Osteocyte (in vitro differentiated cells): ENCODE measurements at places on chromosomes 12 and 14.

GRCh38 chr12:120229071-120229486 is 28.2 kb upstream of the RPLP0 start:
- no peak for DNase-seq
- H3K36me3 ChIP-seq, result no peaks in the 10 kb centered on the region
- peak overlapping the region; percentile 78 for H3K27ac ChIP-seq

GRCh38 chr12:90262251-90262650 is 553.6 kb upstream of the ATP2B1 start:
- H3K36me3 ChIP-seq, result no peaks in the 10 kb centered on the region
- no peak overlapping the region for H3K4me3 ChIP-seq
- H3K27me3 ChIP-seq, result no peaks in the 10 kb centered on the region
- peaks cover 32% of the 10 kb centered on the region for H3K4me1 ChIP-seq
- H3K27ac ChIP-seq, result peak overlapping the region; percentile 45

GRCh38 chr14:33993246-33993645 is 42.4 kb upstream of the EGLN3 start:
- H3K27ac ChIP-seq, result no peak overlapping the region
- DNase-seq, result no peak
- H3K4me3 ChIP-seq, result no peak overlapping the region
- H3K36me3 ChIP-seq, result no peaks in the 10 kb centered on the region
- peaks cover 2% of the 10 kb centered on the region for H3K27me3 ChIP-seq

- no peak overlapping the region for H3K27ac ChIP-seq
- DNase-seq, result no peak
- H3K36me3 ChIP-seq, result no peaks in the 10 kb centered on the region
- H3K4me1 ChIP-seq, result peaks cover 49% of the 10 kb centered on the region
- H3K4me3 ChIP-seq, result peak overlapping the region; percentile 66
Observed at GRCh38 chr12:51868821-51869495, 18.9 kb upstream of the ANKRD33 start.

DNA sequence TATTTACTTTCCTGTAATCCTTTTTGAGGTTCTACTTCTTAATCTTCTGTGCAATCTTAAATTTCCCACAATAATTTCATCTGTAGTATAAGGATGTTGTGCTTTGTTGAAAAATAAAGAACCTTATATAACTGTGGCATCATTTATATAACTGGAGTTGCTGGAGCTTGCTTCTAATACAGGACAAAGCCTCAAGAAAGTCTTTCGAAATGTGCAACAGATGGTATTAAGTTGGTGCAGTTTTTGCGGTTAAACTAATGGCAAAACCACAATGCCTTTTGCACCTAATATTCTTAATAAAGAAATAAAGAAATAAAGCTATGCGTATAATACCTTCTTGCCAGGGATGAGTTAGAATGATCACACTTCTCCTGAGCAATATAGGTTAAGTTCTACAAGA is 180.0 kb downstream of the KITLG start:
- H3K36me3 ChIP-seq, result no peaks in the 10 kb centered on the region
- H3K27me3 ChIP-seq, result no peaks in the 10 kb centered on the region
- H3K27ac ChIP-seq, result no peak overlapping the region
- H3K4me3 ChIP-seq, result no peak overlapping the region

- H3K4me1 ChIP-seq, result peaks cover 5% of the 10 kb centered on the region
- peaks cover 70% of the 10 kb centered on the region for H3K27me3 ChIP-seq
- H3K36me3 ChIP-seq, result no peaks in the 10 kb centered on the region
- no peak overlapping the region for H3K27ac ChIP-seq
Observed at GRCh38 chr12:54463034-54463433, 10.4 kb downstream of the GTSF1 start.

DNA sequence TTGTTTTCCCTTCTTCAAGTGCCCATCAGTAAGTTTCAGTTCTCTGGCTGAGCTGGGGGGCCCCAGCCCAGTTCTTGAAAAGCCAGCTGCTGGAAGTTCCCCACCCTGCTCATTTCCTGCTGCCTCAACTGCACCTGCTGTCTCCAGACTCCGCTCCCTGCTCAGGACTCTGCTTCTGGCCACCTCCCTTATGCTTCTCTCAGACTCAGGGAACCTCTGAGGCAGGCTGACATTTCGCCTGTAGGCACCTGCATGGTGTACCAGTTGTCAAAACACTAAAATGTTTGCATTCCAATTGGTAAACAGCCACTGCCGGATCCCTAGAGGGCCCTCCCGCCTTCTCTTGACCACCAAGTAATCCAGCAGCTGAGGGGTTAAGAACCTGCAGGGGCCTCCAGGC is 136.5 kb upstream of the VRK1 start:
- no peak overlapping the region for H3K4me3 ChIP-seq
- no peaks in the 10 kb centered on the region for H3K4me1 ChIP-seq
- DNase-seq, result no peak

- H3K27me3 ChIP-seq, result no peaks in the 10 kb centered on the region
- peaks cover 72% of the 10 kb centered on the region for H3K4me1 ChIP-seq
- peaks cover 2% of the 10 kb centered on the region for H3K36me3 ChIP-seq
- H3K4me3 ChIP-seq, result no peak overlapping the region
- H3K27ac ChIP-seq, result peak overlapping the region; percentile 75
Observed at GRCh38 chr14:64509036-64509435, 4.5 kb downstream of the ZBTB1 start.

GRCh38 chr14:87434680-87435079 is 558.3 kb downstream of the GALC start:
- H3K36me3 ChIP-seq, result no peaks in the 10 kb centered on the region
- no peaks in the 10 kb centered on the region for H3K4me1 ChIP-seq
- no peak overlapping the region for H3K4me3 ChIP-seq
- H3K27me3 ChIP-seq, result no peaks in the 10 kb centered on the region
- DNase-seq, result no peak

- no peak for DNase-seq
- peak overlapping the region; percentile 34 for H3K27ac ChIP-seq
- H3K27me3 ChIP-seq, result no peaks in the 10 kb centered on the region
Observed at GRCh38 chr12:51390891-51391282, 319 bp downstream of the GALNT6 start.

GRCh38 chr12:108079721-108080120 is 49.4 kb upstream of the WSCD2 start:
- no peaks in the 10 kb centered on the region for H3K4me1 ChIP-seq
- no peaks in the 10 kb centered on the region for H3K36me3 ChIP-seq
- no peak overlapping the region for H3K4me3 ChIP-seq
- no peak for DNase-seq

GRCh38 chr12:50518090-50518489 is 13.3 kb downstream of the DIP2B start:
- no peaks in the 10 kb centered on the region for H3K36me3 ChIP-seq
- H3K27me3 ChIP-seq, result no peaks in the 10 kb centered on the region
- no peak overlapping the region for H3K27ac ChIP-seq
- peaks cover 18% of the 10 kb centered on the region for H3K4me1 ChIP-seq
- H3K4me3 ChIP-seq, result no peak overlapping the region

DNA sequence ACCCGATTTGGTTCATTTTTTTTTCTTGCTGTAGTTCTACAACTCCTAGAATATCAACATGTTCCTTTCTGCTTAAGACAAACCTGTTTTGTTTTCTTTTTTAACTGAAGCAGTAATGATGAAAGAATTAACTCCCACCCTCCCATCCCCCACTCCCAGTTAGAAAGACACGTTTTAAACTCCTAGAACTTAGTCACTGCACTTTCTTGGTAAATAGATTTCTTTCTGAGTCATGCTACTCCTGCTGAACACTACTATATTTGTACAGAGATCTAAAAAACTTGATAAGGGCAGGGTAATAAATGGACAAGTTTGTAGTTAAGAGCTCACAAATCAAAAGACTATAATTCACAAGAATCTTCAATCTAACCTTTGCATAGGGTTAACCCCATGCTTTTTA is 118.9 kb upstream of the PTPRB start:
- no peak overlapping the region for H3K27ac ChIP-seq
- no peaks in the 10 kb centered on the region for H3K36me3 ChIP-seq
- DNase-seq, result no peak
- no peaks in the 10 kb centered on the region for H3K4me1 ChIP-seq
- H3K27me3 ChIP-seq, result peaks cover 31% of the 10 kb centered on the region

DNA sequence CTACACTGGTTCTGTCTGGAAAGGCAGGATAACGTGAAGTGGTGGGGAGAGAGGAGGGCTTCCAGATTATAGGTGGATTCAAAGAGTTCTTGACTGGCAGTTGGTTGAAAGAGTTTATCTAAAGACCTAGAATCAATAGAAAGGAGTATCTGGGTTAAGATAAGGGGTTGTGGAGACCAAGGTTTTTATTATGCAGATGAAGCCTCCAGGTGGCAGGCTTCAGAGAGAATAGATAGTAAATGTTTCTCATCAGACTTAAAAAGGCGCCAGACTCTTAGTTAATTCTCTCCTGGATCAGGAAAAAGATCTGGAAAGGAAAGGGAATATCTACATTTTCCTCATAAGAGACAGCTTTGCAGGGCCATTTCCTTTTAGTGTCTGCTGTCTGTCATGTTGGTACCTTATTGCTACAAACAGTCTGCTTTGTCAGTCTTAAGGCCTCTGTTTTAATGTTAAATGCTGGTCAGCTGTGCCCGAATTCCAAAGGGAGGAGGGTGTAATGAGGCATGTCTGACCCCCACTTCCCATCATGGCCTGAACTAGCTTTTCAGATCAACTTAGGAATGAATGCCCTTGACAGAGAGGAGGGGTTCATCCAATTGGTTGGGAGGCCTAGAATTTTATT is 401.3 kb downstream of the FUT8 start:
- H3K27ac ChIP-seq, result no peak overlapping the region
- H3K4me1 ChIP-seq, result no peaks in the 10 kb centered on the region
- no peak for DNase-seq
- peaks cover 5% of the 10 kb centered on the region for H3K27me3 ChIP-seq
- H3K4me3 ChIP-seq, result no peak overlapping the region
- H3K36me3 ChIP-seq, result no peaks in the 10 kb centered on the region

GRCh38 chr12:5000204-5000603 is 43.5 kb upstream of the KCNA5 start:
- DNase-seq, result no peak
- H3K4me3 ChIP-seq, result no peak overlapping the region

DNA sequence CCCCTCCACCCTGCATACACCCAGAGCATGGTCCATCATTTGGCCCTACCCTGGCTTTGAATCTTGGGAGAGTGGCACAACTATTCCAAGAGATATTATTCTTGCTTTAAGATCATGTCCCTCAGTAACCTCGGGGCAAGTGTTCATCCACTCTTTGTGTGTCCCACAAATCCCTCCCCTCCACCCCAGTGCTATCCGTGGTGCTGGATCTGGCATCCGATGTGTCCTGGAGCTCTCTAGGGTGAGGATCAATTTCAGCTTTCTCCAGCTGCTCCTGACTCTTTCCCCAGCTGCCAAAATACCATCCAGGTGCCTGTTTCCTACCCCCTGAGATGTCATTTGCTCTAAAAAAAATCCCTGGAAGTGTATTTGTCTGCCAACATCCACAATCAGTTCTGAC is 64.8 kb upstream of the CMKLR1 start:
- no peaks in the 10 kb centered on the region for H3K36me3 ChIP-seq
- no peak for DNase-seq
- peaks cover 31% of the 10 kb centered on the region for H3K27me3 ChIP-seq
- H3K4me1 ChIP-seq, result no peaks in the 10 kb centered on the region
- no peak overlapping the region for H3K27ac ChIP-seq

DNA sequence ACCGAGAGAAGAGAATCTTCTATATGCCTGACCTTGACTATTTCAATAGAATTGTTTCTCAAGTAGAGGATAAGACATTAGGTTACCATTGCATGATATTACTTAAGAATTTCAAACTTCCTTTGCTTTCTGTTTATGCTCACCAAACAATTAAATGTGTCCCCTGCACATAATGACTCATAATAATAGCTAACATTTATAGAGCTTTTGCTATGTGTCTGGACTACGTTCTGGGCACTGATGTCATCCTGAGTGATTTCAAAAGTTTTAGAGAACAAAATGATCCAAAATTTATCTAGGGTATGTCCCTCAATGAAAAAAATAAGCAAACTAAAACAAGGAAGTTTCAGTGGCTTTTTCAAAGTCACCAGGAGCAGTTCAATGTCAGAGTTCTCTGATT is 38.8 kb downstream of the SLC15A5 start:
- no peak overlapping the region for H3K27ac ChIP-seq
- H3K36me3 ChIP-seq, result no peaks in the 10 kb centered on the region
- H3K27me3 ChIP-seq, result peaks cover 2% of the 10 kb centered on the region
- H3K4me3 ChIP-seq, result no peak overlapping the region

DNA sequence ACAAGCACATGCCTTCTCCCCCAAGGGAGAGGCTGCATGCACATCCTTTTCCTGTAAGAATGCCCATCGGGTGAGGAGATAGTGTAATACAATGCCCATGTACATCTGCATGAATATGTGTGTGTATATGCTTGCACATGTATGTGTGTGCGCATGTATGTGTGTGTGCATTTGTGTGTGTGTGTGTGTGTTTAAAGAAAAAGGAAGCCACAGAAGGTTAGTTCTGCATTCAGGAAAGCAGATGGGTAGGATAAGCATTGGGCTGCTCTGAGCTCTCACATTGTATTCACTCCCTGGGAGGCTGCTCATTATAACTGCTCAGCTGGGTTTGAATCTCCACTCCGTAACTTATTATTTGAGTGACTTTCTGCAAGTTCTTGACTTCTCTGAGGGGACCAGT is 74.3 kb downstream of the GALNT8 start:
- H3K36me3 ChIP-seq, result no peaks in the 10 kb centered on the region
- no peak overlapping the region for H3K27ac ChIP-seq
- DNase-seq, result no peak
- peaks cover 16% of the 10 kb centered on the region for H3K27me3 ChIP-seq
- H3K4me3 ChIP-seq, result no peak overlapping the region
- H3K4me1 ChIP-seq, result no peaks in the 10 kb centered on the region

DNA sequence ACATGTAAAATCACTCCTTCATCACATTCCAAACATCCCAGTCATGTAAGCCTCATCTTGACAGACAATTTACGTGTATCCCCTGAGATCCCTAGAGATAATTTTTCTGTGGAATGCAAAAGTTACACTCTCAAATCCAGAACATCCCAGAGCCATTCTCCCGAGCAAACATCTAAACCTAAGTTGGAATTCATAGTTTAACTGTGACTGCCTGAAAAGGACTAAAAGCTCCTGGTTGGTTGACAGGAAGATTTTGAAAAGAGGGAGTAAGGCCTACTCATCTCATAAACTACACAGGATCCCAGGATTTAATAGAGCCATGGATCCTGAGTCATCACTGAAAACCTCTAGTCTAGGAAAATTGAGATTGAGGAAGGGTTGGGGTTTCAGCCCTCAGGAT is 123.6 kb downstream of the SCN8A start:
- H3K4me1 ChIP-seq, result peaks cover 5% of the 10 kb centered on the region
- H3K27me3 ChIP-seq, result no peaks in the 10 kb centered on the region
- DNase-seq, result no peak
- no peak overlapping the region for H3K4me3 ChIP-seq
- no peak overlapping the region for H3K27ac ChIP-seq

DNA sequence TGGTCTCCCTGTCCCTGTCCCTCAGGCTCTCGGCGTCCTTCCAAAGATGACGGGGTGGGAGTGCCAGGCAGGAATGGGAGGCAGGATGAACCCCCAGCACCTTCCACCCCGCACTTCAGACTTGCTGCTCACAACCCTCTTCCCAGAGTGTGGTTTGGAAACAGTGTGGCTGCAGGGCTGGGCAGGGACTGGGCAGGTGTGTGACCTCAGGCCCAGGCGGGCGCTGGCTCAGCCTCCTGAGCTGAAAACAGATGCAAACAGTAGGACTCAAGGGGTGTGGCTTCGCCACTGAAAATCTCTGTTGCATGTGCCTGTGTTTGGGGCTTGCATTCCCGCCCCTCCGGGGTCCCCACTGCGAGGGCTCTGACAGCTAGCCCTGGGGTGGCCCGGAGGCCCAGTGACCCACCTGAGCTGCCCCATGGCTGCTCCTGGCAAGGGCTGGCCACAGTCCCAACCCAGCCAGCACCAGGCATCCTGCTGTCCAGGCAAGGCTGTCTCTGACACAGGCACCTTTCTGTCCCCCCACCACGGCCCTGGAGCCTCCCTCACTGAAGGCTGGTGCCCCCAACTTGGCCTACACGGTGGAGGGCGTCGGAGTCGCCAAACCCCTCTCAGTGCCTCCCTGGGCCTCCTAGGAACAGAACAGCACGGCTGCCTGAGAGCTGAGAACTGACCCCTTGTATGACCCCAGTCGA is 46.1 kb downstream of the BEGAIN start:
- H3K27me3 ChIP-seq, result no peaks in the 10 kb centered on the region
- DNase-seq, result no peak
- no peak overlapping the region for H3K4me3 ChIP-seq
- peaks cover 6% of the 10 kb centered on the region for H3K4me1 ChIP-seq
- no peak overlapping the region for H3K27ac ChIP-seq
